ENCODE measurements at places on chromosomes 1 and 21.

DNA sequence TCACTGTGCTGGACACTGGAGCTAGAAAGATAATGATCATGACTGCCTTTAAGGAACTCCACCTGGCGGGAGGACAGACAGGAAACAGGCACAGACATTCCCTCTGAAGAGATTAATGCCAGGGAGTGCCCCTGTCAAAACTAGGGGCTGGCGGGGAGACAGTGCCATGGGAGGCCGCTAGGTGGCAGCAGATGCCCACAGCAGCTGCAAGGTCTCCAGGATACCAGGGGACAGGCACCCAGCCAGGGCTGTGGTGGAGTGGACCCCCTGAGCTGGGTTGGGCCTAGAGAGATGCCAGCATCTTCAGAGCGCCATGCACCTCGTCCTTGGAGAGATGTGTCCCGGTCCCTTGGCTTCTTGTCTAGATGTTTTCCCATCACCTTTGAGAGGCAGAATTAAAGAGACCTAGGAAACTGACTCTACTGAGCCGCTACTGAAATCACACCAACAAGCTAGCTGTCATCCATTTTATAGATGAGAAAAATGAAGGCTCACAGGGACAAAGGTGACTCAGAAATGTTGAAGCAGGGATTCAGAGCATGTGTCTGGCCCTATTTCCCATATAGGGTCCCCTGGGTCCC, 3.6 kb downstream of the REN start:
- DNase-seq, result peak; percentile 50

DNA sequence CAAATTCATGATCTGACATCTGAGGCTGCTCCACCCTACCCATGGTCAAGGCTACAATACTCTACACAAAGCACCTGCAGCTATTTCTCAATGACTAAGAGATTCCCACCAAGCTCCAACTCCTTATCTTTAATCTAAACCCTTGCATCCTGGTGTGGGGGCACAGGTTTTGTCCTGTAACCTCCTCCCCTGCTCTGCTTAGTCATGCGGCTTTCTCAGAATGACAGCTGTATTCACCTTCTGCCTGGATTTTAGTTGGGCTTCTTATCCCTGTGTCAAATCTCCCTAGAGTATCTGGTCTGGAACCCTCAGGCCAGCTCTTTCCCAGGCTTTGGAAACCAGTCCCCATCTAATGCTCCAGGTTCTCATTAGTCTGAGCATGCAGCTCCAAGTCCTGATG, 159.0 kb downstream of the BARHL2 start:
- DNase-seq, result peak; percentile 15

DNA sequence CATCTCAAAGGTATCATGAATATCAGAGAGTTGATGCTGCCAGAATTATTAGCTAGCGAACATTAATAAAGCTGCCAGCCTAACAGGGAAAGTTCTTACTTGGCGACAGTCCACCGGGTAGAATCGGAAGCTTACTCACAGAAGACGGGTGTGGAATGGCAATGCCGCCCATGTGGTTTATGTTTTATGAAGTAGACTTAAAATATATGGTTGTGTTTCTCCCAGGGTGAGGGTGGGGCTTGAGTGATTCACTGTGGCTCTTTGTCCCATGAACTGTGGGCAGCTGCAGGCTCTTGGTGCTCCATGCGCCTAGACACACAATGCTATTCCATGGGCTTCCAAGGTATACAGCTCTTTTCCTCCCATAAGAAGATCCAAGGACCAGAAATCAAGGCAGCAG, 162.7 kb downstream of the PIGK start:
- no peak for DNase-seq

- DNase-seq, result no peak
These were observed 13.2 kb downstream of the TARDBP start for GRCh38 chr1:11025618-11026017.

GRCh38 chr1:21301794-21302440, 11.7 kb upstream of the ECE1 start:
- no peak for DNase-seq

GRCh38 chr1:2124446-2125198, 70.0 kb downstream of the FAAP20 start:
- no peak for DNase-seq

DNA sequence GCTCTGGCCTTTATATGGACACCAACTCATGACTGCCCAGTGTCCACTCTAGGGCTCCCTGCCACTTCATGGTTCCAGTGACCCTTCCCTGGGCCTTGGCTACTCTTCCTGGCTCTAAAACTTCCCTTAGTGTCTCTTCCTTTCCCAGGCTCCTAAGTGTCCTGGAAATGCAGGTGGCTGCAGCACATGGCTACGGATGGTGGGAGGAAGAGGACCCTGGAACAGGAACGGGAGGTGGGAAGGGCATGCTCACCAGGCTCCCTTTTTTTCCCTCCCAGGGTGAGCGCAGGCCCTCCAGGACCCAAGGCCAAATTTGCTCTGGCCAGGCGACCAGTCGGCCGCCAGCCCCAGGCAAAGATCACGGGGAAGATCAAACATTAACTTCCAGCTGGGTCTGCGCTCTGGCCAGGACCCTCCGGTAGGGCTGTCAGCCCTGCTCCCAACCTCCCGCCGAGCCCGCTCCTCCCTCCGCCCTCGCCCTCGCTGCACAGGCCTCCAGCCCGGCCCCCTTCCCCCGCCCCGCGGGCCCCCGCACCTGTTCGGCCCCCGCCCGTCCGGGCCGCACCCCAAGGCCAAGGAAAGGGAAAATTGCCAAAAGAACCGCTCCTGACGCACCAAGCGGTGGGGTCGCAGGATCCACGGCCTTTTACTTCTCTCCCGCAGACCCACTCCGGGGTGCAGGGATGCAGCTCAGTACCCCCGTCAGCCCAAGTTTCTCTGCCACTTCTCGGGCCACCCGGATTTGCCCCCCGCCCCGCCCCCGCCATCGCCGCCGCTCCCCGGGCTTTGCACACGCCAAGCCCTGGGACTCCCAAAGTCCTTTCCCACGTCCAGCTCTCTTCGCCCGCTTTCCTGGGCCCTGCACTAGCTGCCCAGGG, 894 bp downstream of the TCEA3 start:
- DNase-seq, result no peak

DNA sequence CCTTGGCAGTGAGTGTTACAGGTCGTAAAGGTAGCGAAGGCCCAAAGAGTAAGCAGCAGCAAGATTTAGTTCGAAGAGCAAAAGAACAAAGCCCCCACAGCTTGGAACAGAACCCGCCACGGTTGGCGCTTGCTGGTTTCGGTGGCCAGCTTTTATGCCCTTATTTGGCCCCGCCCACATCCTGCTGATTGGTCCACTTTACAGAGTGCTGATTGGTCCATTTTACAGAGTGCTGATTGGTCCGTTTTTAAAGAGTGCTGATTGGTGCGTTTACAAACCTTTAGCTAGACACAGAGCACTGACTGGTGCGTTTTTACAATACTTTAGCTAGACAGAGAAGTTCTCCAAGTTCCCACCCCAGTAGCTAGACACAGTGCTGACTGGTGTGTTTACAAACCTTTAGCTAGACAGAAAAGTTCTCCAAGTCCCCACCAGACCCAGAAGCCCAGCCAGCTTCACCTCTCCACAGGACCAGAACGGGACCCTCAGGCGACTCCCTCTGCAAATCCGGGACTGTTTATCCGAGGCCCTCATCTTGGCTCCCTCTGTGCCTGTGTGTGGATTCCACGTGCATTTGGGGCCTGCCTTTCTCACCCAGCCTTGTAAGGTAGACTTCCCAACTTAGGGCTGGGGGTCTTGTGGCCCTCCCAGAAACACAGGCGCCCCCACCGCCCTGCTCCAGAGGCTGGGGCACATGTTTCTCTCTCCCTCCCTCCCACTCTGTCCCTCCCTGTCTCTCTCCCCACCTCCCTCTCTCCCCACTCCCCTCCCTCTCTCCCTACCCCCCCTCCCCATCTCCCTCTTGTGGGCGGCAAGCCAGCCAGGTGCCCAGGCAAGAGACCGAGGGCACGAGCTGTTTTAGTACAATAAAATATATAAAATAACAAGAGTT, 12.6 kb downstream of the FTCD start:
- peak; percentile 12 for DNase-seq

DNA sequence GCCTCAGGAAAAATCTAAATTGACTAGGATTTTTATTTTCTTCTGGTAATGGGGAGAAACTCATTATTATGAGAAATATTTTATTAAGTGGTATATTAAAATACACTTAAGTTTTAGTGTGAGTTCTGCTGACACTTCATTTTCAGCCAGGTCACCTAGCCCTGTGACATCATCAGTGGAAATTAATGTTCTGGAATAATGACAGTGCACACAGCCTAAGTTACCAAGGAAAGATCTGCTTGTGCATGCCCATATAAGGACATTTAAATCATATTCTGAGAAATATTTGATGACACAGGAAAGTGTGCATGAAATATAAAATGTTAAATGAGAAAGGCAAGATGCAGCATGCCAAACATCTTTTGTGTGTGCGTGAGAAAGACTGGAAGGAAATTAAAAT, 102.0 kb downstream of the KIF14 start:
- DNase-seq, result no peak

- no peak for DNase-seq
These were observed 42.3 kb upstream of the TTC22 start for GRCh38 chr1:54843449-54843848.

- no peak for DNase-seq
These were observed 48.6 kb downstream of the BACH1 start for GRCh38 chr21:29347274-29347681.

GRCh38 chr1:95353194-95353593, 119.2 kb downstream of the RWDD3 start:
- DNase-seq, result no peak

GRCh38 chr1:119988306-119989062, 81.0 kb downstream of the NOTCH2 start:
- no peak for DNase-seq

DNA sequence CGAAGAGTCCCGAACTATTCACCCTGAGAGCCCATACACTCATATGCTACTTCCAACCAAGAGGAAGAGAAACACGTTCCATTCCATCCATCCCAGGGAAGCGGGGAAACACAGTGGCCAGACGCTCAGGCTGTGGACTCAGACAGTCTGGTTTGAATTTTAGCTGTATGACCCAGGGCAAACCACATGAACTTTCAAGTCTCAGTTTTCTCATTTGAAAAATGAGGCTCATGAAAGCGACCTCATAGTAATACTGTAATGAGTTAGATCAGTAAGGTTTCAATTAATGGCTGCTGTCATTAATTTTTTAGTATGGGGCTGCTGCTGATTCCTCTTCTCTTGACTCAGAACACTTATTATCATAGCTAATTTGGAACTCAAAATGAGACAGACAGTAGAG, 1.5 kb downstream of the FCRL4 start:
- DNase-seq, result no peak

DNA sequence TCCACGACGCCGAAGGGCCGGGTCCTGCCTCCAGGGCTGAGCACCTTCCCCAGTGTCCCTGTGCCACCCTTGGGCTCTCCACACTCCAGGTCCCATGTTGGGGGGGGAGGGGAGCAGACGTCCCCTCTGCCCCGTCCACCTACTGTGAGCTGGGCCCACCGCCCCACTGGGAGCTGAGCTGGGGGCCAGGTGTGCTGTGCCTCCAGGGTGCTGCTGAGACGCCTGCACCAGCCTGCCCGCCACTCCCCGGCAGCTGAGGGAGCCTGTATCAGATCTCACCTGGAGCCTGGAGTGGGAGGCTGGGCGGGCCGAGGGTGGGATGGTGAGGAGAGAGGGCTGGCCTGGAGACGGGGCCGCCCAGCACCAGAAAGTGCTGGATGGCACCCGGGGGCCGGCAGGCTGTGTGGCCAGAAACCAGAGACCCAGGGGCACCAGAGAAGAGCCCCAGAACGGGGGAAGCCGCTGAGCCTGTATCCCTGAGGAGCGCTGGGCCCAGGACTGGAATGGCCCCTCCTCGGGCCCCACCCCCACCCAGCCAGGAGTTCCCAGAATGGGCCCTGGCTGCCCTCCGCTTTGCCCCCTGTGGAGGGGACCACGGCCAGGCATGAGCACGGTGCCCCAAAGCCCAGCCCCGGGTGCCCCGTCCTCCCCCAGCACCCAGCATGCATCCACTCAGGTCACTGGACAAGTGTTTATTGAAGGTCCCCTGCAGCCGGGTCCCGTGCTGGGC, 3.4 kb downstream of the TNFRSF18 start:
- DNase-seq, result no peak

DNA sequence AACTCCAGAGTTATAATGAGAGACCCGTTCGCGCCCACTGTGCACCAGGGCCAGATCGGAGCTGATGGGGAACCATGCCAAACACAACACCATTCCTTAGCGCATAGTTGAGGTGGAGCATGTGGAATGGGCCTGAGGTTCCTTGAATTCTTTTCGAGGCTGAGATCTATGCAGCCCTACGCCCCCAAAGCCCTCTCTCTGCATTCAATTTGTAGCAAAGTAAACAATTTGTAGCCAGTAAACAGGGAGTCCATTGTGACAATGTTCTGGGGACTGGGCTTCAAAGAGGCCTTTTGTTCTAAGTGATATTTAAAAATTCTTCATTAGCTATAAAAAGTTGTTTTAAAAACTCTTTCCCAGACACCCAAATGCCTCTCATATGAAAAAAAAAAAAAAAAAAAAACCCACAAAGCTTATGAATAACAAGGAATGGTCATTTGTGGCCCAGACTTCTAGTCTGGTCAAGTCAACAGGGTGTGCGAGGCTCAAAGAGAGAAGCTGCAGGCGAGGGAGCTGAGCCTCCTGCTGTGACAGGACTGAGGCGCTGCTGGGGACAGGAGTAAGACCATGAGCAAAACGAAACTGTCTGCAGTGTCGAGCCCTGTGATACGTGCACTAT, 30.6 kb upstream of the KCNE2 start:
- no peak for DNase-seq

DNA sequence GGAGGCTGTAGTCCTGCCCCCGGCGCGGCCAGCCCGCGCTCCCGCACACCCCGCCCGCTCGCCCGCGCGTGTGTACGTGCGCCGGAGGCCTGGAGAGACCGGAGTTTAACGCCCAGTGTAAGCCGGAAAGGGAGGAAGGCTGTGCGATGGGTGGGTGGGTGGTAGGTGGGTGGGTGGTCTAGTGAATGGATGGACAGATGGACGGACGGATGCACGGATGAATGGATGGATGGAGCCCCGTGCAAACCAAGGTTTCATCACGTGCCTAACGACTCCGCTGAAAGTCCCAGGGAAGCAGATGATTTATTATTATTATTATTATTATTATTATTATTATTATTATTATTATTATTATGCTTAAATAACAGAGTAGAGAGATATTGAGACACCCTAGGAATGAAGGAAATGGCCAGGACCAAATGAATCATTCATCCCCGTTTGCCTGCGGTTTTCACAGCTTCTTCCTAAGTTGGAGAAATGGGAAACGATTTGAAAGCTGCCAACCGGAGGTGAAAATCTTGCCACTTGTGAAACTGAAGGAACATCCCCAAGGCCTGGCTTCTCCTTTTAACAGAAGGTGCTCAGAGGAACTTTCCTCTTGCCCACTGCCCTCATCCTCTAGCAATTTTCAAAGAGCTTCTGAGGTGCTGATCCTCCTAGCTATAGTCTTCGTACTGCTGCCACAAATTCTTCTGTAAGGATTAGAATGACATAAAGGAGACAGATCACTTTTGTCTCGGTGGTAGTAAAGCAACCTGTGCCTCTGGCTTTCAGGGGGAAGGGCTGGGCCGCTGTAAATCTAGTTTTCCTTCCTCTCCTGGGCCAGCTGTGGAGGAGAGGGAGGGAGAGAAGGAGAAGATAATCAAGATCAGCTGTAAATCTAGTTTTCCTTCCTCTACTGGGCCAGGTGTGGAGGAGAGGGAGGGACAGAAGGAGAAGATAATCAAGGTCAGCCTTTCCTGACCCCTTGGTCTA, 648 bp upstream of the RGS7 start:
- DNase-seq, result no peak

GRCh38 chr1:153261281-153262069, 2.0 kb downstream of the LORICRIN start:
- no peak for DNase-seq

- no peak for DNase-seq
These were observed 171.5 kb downstream of the ADSS2 start for GRCh38 chr1:244280201-244280600.

All from Jurkat, Clone E6-1 (cell line).